ENCODE measurements at places on chromosomes 4 and X. TPM values are rescaled to one million over a fixed set of nuclear protein-coding genes. Genes with fewer than 3 reads are reported as not detected.

ETDA gene
- polyA plus RNA-seq = not detected

DMRTC1 gene
- not detected for polyA plus RNA-seq

BTK gene
- 0.22 TPM for polyA plus RNA-seq

AMMECR1 gene
- polyA plus RNA-seq = 2.2 TPM

SH3BGRL gene
- 108 TPM for polyA plus RNA-seq

TCEAL6 gene
- polyA plus RNA-seq = 1.6 TPM

HSFX1 gene
- polyA plus RNA-seq = not detected

Measured in small intestine (tissue), 16 donors.